ENCODE measurements at places on chromosomes 4 and X.
A peak's percentile ranks its signal among the peaks of the same experiment; 100 is the strongest.

- DNase-seq, result no peak
Observed at GRCh38 chr4:66223068-66223703, 552.9 kb upstream of the EPHA5 start.

DNA sequence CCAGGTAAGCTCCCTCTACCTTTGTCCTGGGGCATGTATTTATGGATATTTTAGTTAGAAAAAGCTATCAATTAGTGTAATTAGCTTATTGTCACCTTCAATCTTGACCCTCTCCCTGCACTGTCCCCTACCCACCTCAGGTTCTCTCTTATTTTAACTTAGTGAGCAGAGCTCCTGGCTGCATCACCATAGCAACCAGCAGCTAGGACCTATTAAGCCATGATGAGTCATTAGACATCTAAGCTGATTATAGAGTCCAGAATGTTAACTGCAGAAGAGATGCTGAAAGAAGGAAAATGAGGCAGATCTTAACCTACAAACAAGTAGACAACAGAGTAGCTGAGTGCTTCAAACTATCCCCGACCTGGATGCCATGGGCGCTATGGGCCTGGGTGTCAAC, 36.6 kb downstream of the MAGEE2 start:
- DNase-seq, result no peak

- no peak for DNase-seq
Observed at GRCh38 chrX:16120431-16120830, 2.9 kb upstream of the GRPR start.

DNA sequence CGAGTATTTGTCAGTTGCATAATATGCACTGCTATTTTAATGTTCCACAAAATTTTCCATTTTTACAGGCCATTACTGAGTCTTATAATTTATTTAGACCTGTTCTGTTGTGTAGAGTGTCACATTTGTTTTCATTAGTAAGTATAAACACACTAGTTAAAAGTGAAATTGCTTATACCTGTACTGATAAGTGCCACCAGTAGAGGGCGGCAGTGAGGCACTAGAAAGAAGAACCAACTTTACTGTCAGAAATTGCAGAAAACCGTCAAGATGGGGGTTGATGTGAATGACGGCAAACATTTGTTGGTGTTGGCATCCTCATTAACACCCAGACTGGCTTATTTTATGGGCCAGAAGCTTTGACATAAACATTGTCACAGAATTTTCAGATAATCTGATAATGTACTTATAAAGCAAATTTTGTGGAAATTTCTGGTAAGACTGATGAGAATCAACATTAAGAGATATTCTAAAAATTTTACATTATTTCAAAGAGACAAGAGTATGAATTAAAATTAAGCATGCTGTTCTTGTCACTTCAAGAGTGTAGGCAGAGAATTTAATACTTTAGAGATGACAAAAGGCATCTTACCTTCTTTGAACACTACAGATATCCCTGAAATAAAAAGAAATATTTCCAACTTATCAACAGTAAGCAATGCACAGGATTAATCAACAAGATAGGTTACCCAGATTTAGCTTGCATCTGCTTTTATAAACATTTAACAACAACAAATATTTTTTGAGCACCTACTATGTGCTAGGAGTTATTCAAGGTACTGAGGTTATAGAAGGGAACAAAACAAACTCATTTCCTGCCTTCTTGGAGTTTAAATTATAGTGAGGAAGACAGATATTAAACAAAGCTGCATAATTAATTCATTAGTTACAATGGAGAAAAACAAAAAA, 24.9 kb downstream of the ALPK1 start:
- peak; percentile 79 for DNase-seq

DNA sequence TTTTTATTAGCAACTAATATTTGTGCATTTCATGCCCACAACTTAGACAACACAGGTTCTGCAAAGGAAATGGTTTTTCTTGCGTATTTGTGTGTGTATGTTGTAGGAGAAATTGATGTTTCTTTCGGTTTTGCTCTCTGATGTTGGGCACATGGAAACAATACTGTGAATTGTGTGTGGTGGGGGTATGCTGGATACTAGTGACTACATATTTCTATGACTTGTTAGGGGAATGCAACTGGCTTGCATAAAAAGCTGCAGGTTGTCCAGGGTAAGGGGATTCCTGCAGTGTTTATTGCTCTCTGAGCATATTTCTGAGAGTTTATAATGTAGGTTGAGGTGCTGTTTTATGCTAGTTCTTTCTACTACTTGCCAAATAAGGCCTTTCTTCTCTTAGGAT, 11.6 kb downstream of the DLG3 start:
- DNase-seq, result no peak

- no peak for DNase-seq
Observed at GRCh38 chr4:134777606-134778005, 576.0 kb upstream of the PABPC4L start.

GRCh38 chr4:20281453-20281852, 29.7 kb downstream of the SLIT2 start:
- DNase-seq, result no peak

GRCh38 chr4:186805020-186805820, 81.6 kb upstream of the FAT1 start:
- DNase-seq, result no peak

- DNase-seq, result no peak
Observed at GRCh38 chrX:70769659-70770227, 138.8 kb downstream of the TEX11 start.

- no peak for DNase-seq
Observed at GRCh38 chr4:8545439-8545765, 34.8 kb upstream of the GPR78 start.

DNA sequence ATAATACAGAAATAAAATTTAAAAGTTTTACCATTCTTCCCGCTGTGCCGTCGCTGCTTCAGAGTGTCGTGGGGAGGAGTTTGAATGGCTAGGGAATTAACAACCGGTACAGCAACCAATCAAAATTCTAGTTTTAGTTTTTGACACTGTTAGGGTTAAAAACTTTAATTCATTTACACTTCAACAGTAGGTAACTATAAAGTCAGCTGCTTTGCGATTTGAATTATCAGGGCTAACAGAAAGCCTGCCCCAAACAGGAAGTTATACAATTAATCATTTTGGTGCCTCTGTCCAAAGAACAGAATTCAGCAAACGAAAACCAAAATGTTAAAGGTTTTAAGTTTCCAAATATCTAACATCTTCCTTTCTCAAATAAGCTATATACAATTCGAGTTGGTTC, 2.3 kb downstream of the HNRNPD start:
- DNase-seq, result no peak

GRCh38 chr4:10013722-10014121, 7.6 kb downstream of the SLC2A9 start:
- DNase-seq, result peak; percentile 60

DNA sequence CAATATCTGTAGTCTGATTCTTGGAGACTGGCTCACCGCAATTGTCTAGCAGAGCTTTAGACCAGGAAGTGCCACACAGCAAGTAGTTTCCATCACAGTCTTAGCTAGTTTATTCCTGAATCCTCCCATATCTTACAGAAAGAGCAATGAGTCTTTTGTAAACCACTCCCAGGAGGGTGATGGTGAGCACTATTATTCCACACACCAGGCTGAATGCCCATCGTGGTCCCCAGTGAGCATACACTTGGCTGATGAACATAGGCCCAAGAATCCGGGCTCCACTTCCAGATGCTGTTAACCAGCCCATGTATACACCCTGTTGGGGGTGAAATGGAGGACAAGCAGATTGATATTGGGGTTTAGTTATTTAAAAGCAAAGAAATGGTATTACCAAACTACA, 39.8 kb downstream of the PLK4 start:
- no peak for DNase-seq

- no peak for DNase-seq
Observed at GRCh38 chr4:185592845-185593488, 57.7 kb upstream of the PDLIM3 start.

DNA sequence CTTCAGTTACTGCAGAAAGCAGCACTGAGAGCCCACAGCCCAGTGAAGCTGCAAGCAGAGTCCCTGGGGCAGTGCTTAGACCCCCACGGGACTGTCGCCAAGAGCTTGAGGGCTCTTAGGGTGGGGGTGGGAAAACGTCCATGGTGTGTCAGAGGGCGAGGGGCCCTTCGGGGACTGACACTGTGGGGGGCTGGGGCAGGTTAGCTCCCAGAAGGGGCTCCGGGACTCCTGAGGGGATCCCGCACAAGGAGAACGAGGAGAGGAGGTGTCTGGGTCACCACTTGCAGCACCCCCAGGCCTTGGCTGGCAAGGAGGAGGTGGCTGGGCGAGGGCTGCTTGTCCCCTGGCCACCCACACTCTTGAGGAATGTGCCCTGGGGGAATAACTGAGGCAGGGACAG, 20.8 kb downstream of the NAT8L start:
- DNase-seq, result no peak

DNA sequence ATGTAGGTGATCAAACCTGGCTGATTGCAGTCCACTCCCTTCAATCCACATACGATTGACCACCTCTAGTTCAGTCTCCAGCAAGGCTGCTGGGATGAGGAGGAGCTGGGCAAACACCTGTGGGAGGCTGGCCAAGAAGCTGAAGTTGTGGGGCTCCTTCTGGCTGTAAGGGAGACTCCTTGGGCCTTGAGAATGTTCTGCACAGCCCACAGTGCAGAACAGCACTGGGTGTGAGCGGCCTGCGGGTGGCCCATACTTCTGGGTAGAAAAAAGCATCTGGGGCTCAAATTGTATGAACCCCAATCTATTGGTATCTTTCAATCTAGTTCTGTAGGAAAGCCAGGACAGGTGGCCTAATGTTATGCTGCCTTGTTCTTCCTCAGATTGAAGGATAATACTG, 1608.8 kb upstream of the PCDH10 start:
- DNase-seq, result no peak

GRCh38 chr4:89285745-89286144, 21.9 kb downstream of the GPRIN3 start:
- DNase-seq, result no peak

GRCh38 chr4:169199184-169199583, 71.6 kb downstream of the SH3RF1 start:
- DNase-seq, result no peak

- DNase-seq, result no peak
Observed at GRCh38 chr4:153595894-153596601, 88.0 kb upstream of the TLR2 start.

GRCh38 chrX:115368876-115369275, 79.4 kb downstream of the LUZP4 start:
- no peak for DNase-seq

GRCh38 chrX:16946971-16947562, 609 bp downstream of the REPS2 start:
- DNase-seq, result no peak

GRCh38 chr4:8085491-8086117, 73.0 kb downstream of the ABLIM2 start:
- no peak for DNase-seq

DNA sequence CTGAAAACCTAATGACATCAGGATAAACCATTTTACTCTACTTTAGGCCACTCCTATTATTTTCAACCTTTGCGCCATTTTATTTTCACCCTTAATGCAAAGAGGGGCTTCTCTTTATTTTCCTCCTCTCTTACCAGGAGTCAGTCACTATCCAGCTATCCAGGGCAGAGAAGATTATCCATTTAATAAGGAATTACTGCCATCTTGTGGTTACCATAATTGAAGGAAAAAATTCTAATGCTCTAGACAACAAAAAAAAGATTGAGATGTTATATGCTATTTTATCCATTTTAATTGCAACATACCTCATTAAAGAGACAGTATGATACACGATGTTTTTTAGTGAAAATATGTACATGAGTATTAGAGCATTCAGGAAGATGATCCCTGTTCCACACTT, 514.5 kb upstream of the FAM241A start:
- DNase-seq, result no peak

- DNase-seq, result no peak
Observed at GRCh38 chrX:132821974-132822633, 136.3 kb downstream of the HS6ST2 start.

DNA sequence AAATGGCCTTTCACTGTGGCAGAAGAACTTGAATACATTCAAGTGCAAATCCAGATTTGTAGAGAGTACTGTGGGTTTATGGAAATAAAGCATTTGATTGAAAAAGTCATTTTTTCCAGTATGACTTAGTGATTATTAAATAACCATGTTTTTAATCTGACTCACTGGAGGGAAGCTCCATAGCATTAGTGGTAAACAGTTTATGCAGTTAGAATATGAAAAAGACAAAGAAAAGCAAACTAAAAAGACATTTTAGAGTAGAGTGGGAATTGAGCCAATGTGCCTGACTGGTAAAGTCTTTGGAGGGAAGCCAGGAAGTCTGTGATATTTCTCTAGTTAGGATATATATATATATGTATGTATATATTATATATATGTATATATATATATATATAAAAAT, 53.4 kb downstream of the FAT4 start:
- no peak for DNase-seq

DNA sequence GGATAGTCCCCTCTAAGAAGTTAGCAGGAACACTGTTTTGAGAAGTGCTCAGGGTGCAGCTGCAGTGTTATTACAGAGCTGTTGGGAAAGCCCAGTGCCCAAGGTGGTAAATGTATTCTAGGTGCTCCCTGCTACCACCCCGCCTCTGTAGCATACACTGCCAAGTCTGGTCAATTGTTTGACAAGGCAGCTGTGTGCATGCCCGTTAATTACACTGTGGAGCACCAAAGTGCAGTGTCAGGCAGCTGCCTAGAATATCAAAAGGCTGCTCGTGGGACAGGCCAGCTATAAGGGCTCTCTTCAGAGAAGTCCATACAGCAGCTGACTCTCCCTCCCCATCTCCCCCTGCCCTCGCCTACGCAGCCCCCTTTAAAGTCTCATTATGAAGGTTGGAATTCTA, 99.9 kb upstream of the KLHL13 start:
- DNase-seq, result no peak

- no peak for DNase-seq
Observed at GRCh38 chr4:66123831-66124413, 453.6 kb upstream of the EPHA5 start.

- no peak for DNase-seq
Observed at GRCh38 chr4:142686081-142686480, 160.0 kb downstream of the INPP4B start.

- DNase-seq, result no peak
Observed at GRCh38 chr4:94689155-94689860, 68.4 kb upstream of the BMPR1B start.

DNA sequence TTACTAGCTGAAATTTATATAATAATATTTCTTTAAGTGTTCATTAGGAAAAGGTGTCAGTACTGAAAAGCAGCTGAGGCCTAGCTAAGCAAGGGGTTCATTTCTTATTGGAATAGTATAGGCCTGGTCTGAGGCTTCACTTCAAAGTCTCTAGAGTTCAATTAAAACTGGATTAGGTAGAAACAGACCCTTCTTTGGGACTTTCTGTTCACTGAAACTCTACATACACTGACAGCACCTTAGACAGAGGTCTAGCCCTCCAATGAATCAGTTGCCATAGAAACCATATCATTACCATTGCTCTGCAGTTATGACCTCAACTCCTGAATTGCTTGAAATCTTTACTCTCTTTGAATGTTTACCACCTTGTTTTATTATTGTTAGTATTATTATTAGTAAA, 86.4 kb upstream of the MAB21L2 start:
- no peak for DNase-seq

GRCh38 chrX:16186380-16187007, 19.2 kb downstream of the MAGEB17 start:
- no peak for DNase-seq
